ENCODE measurements at places on chromosomes 13 and 19. TPM values are rescaled to one million over a fixed set of nuclear protein-coding genes. Genes with fewer than 3 reads are reported as not detected.

ZBTB7A gene
- total RNA-seq: 60.3 TPM

DNA sequence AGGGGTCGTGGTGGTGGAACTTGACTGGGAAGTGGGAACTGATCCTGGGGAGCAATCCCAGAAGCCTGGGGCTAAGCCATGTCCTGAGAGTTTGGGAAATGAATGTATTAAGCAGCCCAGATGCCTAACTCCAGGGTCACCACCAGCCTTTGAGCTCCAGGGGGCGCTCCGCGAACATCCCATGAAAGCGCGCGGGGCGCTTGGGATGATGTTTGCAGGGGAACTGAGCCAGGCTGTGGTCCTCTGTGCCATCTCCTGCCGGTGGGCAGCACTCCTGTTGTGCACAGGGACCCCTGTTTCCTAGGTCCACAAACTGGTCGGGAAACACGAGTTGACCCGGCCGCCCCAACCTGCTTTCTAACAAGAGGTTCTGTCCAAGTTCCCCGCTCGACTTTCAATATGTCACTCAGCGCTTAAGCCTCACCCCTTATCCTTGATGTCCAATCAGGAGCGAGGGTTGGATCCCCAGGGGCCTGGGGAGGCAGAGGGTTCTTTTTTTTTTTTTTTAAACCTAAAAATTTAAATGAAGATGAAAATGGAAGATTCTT is 14.4 kb downstream of the LEUTX start:
- DNase-seq: peak; percentile 78

DNA sequence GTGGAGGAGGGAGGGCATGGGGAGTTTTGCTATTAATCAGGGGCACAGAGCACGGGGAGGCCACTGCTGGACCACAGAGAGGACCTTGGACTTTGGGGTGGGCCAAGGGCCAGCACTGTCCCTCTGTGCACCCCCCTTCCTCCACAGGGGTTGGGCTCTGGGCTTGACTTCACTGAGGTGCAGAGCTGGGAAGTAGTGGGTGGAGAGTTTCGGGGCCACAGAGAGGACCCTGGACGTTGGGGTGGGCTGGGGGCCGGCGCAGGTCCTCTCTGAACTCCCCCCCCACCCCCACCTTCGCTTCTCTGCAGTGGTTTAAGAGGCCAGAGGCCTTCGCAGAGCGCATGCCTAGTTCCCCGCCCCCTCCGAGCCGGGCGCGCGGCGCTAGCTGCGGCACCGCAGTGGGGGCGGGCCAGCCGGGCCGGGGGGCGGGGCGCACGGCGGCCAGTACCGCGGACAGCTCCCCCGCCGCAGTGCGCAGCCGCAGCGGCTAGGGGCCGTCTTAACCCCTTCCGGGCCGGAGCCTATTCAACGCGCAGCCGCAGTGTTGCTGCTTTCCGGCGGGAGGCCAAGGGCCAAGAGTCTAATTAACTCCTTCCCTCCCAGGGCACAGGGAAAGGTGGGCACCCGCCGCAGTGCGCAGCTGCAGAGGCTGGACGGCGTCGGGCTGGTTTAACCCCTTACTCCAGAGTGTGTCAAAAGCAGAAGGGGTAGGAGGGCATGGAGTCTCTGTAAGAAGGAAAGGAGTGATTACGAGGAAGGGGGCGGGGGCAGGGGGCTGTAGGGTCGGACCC is 3.7 kb downstream of the KCNC3 start:
- peak; percentile 66 for DNase-seq

DNA sequence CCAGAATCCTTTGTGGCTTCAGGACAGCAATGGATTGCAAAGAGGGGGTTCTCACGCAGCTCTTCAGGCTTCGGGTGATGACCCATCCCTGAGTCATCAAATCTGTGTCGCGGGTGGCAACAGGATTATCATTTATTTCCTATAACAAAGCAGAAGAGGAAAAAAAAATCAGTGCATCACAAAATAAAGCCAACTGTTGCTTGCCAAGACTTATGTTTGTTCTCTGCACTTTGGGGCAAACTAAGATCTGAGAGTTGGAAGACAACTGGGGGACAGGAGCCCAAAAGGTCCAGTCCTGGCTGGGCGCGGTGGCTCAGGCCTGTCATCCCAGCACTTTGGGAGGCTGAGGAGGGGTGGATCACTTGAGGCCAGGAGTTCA is 6.4 kb downstream of the GNA15 start:
- no peak for DNase-seq

GRCh38 chr13:106475852-106476251 is 59.6 kb downstream of the EFNB2 start:
- no peak for DNase-seq

DNA sequence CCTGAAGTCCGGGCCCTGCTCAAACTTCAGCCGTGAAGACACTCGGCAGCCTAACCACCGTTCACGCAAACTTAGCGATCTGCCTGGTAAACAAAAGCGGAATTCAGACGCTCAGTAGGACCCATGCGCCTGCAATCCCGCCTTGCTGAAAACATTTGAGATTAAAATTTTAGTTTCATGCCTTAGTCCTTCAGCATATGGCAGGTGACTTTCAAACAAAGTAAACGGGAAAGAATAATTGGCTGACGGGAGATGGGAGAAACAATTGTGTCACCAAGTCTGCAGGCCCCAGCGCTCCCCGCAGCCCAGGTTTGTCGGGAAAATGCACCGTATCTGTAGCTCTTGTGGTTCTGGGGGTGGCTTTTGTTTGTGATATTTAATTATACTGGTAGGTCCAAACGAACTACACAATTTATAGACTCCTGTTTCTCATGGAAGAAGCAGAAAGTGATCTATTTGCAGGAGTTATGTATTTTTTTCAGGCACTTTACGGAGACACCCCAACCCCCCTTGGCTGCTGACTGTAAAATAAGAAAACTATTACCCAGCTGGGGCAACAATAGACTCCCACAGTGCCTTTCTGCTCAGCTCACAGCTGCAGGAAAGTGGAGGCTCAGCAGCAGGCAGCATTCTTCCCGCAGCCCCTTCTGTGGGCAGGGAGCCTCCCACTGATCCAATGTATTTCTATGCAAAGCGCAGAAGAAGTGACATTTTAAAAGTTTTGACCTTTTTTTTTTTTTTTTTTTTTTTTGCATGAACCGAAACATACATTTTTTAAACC is 94.8 kb downstream of the SOX1 start:
- no peak for DNase-seq

- DNase-seq: no peak
These were observed 2.4 kb downstream of the THAP8 start for GRCh38 chr19:36051637-36052036.

CCDC70 gene
- total RNA-seq: not detected

OVOL3 gene
- total RNA-seq: not detected

- peak; percentile 18 for DNase-seq
These were observed 11.8 kb downstream of the FXYD5 start for GRCh38 chr19:35166100-35167063.

DNA sequence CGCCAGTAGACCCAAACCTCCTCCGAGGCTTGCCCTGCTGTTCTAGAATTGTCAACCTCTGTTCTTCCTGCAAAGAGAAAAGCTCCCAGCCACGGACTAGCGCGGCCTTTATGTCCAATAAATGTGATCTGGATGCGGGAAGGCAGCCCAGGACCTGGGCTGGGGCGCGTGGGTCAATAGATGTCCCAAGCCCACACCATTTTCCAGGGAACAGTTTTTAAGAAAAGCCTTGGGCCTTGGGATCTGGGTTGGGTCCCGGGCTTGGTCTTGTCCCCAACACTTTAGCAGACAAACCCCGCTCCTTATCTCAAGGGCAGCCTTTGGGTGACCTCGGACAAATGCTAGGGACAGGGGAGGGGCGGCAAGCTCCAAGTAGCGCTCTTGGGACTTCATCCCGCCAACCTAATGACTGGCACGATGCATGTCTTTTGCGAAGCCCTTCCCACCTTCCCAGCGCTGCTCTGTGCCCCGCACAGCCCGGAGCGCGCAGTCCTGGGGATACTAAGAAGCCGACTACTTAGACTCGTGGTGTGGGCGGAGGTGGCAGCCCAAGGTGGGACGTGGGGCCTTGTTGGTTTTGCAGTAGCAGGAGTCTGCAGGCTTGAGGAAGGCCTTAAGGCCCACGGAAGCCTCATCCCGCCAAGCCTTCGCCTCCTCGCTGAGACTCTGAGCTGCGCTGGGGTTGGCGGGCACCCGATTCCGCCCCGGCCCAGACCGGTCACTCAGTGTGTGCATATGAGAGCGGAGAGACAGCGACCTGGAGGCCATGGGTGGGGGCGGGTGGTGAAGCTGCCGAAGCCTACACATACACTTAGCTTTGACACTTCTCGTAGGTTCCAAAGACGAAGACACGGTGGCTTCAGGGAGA is 10.8 kb downstream of the SOX21 start:
- no peak for DNase-seq

DNA sequence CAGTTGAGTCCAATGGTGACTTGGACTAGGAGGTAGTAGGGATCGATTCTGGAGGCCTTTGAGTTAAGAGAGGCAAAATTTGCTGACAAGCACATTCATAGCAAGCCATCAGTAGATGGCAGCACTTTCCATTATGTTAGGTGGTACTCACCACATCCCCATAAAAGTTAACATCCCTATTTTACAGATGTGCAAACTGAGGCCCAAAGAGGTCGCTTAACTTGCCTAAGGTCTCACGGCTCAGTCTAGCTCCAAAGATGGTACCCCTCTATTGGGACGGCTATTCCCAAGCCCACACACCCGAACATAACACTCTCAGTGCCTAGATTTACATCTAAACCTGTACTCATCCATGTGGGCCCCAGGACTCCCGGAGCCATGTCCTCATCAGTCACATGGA is 21.5 kb upstream of the FOSB start:
- no peak for DNase-seq

GRCh38 chr19:49231389-49231788 is 73.8 kb downstream of the TRPM4 start:
- no peak for DNase-seq

DNA sequence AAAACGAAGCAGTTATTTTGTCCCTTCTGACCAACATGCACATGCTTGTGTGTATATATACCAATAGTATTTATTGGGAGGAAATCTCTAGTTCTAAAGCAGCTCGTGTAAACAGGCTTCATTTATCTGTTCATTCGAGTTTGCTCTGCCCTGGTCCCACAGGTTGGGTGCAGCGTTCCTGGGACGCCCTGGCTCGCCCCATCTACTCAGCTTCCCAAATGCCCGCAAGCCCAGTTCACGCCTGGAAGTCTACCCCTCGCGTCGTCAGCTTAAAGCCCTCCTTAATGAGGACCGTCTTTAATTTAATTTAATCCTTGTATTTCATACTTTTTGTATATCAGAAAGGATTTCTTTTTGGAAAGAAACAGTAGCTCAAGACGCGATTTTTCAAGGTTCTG is 604 bp downstream of the THSD1 start:
- DNase-seq: no peak

NLRP11 gene
- not detected for total RNA-seq

DNA sequence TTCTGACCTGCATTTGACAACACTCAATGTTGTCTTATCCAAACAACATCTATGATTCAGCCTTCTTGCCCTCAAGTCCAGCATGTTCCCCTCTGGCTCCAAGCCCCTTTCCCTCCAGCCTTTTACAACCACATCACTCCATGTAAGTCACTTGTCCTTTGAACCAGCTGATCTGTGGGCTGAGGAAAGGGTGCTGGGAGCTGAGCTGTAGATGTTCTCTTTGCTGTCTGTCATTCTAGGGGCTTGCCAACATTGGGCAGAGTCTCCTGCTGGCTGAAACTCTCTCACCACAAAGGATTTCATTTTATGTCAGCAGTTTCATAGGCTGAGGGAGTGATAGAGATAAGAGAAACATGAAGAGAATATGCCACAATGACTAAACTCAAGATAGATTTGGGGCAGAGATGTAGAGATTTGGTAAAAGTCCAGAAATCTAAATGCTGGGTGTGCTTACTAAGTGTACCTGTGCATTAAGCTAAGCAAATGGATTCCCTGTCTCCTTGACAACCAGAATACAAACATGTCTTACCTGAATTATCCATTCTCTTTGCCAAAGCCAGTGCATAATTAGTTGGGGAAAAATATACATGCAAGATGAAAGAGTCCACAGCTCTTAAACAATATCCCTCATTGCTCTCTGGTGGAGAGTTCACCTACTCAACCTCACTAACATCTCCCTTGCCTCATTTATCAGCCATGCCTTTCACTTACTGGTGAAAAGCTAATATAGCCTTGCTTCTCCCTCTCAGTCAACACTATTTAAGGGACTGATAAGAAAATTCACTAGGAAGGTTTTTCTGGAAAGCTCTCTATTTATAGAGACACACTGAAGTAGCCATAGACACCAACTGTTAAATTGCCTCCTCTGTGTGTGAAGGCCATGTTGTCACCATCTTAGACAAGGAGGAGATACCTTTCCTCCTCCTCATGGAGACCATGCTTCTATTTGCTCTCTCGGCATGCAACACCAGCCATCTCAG is 175.5 kb upstream of the SERP2 start:
- no peak for DNase-seq

- DNase-seq: no peak
These were observed 852 bp downstream of the SCEL start for GRCh38 chr13:77536358-77536757.

- DNase-seq: no peak
These were observed 154.2 kb downstream of the DIAPH3 start for GRCh38 chr13:60009300-60010253.

C5AR1 gene
- total RNA-seq: 2.4 TPM

DNA sequence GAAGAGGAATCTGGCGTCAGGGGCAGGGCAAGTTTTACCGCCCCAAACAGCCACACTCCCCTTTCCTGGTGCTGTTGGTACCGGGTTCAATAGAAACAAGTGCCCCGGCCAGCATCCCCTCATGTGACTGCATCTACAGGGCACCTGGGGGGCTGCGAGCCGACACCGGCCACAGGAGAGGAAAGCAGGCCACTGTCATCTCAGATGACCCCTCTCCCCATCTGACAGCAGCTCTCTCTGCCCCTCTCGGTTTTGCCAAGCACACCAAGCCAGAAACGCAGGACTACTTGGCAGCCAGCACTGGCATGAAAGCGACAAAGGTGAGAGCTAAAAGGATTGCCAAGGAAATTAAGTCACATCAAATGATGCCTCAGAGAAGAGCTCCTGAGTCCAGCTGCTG is 37.1 kb downstream of the MLLT1 start:
- peak; percentile 55 for DNase-seq

GSX1 gene
- total RNA-seq: not detected

MAMSTR gene
- 0.57 TPM for total RNA-seq

DNA sequence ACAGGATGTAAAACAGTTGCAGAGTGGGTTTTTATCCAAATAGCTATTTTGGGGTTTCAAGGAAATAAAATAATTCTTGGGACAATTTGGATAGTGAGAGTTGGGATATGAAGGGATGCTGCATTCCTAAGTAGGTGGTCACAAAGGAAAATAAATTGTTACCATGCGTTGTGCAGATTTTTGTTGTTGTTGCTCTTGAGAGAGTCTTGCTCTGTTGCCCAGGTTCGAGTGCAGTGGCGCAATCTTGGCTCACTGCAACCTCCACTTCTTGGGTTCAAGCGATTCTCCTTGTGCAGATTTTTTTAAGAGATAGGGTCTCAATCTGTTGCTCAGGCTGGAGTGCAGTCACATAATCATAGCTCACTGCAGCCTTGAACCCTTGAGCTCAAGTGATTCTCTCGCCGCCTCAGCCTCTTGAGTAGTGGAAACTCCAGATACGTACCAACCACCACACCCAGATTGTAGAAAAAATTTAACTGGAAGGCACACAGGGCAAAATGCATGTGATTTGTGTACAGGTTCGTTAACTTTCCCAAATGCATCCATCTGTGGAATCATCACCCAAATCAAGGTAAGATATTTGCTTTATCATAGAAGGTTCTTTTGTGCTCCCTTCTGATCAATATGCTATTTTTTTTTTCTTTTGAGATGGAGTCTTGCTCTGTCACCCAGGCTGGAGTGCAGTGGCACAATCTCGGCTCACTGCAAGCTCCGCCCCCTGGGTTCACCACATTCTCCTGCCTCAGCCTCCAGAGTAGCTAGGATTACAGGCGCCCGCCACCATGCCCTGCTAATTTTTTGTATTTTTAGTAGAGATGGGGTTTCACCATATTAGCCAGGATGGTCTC is 16.0 kb downstream of the SLC1A5 start:
- no peak for DNase-seq
